ENCODE measurements at places on chromosomes 12 and 14.

GRCh38 chr12:1127021-1127420 is 136.0 kb downstream of the ERC1 start:
- no peak for DNase-seq

DNA sequence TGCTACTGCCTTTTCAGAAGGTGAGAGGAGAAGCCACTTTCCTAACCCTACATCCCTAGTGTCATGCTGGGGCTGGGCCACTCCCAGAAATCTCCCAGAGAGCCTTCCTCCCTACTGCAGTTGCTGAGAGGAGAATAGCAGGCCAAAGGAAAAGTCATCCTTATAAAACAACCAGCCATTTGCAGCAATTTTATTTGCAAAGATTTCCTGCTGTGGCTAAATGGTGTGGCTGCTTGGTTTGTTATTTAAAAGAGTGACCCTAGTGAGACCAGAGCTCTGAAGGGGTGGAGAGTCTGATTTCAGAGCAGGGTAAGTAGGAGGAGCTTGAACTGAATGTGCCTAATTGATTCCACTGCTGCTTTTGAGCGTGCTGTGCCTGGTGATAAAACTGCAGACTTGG is 232.0 kb downstream of the GRIN2B start:
- no peak for DNase-seq

GRCh38 chr12:13141686-13142085 is 38.2 kb upstream of the GSG1 start:
- no peak for DNase-seq

DNA sequence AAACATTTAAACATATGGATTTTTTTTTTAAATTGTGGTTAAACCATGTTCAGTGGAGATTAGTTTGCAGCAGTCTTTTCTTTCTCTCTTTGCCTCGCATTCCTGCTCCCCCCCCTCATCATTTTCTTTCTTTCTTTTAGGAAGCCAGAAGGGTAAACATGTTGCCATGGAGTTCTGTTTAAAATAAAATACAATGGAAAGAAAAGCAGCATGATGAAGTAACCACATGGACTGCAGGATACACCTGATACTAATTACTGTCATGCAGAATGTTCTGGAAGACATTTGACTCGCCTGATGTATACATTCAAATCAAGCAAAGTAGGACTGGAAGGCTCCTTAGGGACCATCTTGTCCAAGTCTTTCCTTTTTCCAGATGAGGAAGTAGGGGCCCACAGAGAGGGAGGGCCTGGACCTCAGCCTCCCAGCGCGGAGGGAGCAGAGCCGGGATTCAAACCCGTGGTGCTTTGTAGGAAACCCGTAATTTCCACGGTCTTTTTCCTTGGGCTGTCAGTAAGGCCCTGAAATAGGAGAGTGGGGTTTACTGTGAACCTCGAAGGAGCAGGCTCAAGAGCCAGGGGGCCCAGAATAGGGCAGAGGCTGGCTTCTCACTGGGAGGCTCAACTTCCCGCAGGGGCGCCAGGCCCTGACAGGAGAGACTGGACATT is 2.4 kb upstream of the MEG3 start:
- no peak for DNase-seq

DNA sequence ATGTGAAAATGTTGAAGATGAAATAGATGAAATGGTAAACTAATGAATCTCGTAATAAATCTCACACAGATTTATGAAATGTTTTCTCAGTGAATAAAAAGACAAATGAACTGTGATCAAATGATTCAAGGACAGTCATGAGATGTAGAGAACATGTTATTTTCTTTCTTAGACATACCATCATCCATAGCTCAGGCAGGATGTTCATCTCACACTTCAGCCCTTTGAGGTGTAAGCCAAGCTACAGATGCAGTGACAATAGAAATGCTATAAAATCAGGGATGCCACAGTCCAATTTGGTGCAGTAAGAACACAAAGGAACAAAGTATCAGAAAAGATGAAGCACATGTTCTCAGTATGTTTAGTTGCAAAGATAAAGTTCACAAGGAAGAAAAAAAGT is 242.7 kb upstream of the KRR1 start:
- no peak for DNase-seq

DNA sequence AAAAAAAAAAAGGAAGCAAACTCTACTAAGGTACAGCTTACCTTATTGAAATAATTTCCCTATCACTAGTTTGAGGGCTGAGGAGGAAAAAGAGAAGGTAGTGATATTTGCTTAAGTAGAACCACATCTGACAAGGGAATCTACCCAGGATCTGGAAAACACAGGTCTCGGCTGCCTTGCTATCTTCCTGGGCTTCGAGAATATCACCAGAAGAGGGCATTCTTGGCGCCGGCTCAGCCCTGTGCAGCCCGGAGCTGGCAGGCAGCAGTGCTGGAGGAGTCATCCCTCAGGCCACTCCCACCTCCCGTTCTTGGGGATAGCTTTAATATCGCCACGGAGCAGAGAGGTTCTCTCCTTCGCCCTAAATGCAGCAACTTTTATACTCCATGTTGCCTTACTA is 1181.2 kb downstream of the VRK1 start:
- DNase-seq: no peak

DNA sequence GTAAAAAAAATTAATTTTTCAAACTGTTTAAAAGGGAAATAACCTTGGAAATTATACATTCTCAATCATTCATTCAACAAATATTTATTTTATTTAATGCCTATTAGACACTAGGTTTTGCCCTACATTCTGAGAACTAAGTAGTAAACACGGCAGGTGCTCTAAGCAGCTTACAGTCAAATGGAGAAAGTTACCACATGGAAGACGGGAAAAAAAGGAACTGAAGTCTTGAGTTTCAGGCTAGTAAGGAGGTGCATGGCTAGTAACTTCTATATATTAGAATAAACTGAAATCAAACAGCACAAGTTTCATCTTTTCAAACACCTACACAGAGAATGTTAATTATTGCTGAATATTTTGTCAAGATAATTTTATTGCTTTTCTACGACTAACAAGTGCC is 52.9 kb downstream of the C12orf42 start:
- no peak for DNase-seq

DNA sequence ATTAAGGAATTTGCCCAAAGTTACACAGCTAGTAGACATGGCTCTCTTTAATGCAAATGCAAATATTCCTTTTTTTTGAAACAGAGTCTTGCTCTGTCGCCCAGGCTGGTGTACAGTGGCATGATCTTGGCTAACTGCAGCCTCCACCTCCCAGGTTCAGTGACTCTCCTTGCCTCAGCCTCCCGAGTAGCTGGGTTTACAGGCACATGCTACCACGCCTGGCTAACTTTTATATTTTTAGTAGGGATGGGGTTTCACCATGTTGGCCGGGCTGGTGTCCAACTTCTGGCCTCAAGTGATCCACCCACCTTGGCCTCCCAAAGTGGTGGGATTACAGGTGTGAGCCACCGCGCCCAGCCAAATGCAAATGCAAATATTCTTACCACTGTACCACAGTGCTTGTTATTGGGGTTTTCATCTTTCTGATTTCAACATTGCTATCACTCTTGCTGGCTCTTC is 24.5 kb upstream of the HIGD1C start:
- no peak for DNase-seq

- DNase-seq: no peak
These were observed 227.7 kb upstream of the CRY1 start for GRCh38 chr12:107320929-107321631.

DNA sequence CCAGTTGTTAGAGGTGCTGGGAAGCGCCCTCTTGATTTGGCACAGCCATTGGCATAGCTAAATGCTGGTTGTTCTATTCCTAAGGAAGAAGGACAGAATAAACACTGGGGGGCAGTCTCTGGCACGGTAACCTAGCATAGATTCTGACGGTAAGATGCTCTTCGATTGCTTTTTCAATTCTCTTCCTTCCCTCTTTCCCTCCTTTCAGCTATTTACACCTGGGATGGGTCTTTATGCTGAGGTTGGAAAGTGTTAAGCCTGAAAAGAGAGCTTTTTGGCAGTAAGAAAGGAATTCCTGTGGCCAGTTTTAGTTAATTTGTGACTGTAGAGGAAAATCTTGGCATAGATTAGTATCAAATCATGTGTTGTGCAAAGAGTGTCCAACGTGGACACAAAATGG is 162.8 kb downstream of the SNAPC1 start:
- no peak for DNase-seq

- DNase-seq: no peak
These were observed 209.2 kb upstream of the C14orf180 start for GRCh38 chr14:104370256-104370870.

GRCh38 chr12:124036171-124036598 is 63.2 kb downstream of the ZNF664 start:
- no peak for DNase-seq

GRCh38 chr12:41605545-41606305 is 417.6 kb downstream of the PDZRN4 start:
- no peak for DNase-seq

DNA sequence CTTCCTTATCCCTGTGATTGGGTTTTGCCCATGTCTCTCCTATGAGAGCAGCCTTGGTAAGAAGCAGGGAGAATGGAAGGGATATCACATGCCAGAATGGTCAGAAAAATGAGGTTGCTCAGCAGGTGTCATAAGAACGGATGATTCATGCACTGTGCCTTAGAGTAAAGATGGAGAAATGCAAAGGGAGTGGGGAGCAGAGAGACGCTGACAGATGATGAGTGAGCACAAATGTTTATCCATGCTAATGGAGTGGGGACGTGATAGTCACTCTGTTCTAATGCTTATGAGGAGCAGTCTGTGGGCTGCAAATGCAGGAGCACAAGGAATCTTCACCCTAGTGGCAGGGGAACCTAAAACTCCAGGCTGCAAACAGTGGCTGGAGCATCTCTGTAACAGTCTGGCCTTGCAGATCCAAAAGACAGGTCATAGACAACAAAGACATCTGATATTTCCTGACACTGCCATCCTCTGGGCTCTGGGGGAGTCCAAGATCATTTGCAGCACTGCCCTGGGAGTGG is 243.2 kb downstream of the CACNA1C start:
- DNase-seq: no peak

- DNase-seq: no peak
These were observed 779.0 kb upstream of the FLRT2 start for GRCh38 chr14:84750763-84751554.

DNA sequence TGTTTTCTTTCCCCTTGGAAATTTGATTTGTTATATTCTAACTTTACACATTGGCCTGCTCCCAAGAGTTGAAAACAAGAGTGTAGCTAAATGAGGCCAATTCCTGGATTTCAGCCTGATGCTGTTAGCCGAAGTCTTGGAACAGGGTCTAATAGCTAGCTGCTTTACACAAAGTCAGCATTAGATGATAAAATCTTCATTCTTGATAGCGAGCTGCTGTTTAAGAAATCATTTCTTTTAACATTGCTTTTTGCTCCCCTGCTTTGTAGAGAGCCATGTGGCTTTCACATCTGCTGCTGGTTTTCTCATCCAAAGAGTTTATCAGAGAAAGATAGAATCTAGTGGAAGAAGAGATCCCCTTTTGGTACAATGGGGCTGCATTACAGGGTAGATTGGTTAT is 22.3 kb downstream of the FBXW8 start:
- no peak for DNase-seq

DNA sequence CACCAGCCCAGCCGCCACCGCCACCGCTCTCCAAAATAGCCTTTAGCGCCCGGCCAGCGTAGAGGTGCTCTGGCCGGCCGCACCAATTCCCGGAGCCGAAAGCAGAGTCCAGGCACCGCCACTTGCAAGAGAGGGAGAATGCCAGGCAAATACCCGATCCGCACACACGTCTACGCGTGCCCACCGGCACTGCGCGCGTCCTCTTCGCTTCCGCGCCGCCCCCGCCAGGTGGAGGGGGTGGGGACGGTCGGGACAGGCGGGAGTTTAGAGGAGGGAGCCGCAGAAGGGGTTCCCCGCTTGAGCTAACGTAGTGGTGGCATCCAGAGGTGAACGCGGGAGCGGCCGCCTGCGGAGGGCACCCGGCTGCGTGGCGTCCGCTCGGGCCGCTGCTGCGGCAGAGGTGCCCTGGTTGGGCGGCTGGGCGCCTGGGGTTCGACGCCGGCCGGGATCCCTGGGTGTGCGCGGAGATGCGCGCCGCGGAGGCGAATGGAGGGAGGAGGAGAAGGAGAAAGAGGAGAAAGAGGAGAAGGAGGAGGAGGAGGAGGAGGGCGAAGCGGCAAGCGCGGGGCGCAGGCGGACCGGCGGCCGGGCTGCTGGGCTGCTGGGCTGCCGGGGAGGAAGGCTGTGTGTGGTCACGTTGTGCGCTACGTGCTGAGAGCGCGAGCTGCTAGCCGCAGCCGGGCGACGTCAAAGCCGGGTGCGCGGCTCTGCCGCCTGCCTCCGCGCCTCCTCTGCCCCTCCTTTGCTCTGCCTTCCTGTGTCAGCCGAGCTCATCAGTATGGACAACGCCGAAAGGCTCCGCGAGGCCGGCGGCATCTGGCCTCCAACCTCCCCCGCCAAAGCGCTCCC is at the start of gene MDGA2:
TSS of gene MDGA2 (minus strand) at position 140 of the 849 bp plus-strand sequence.
- no peak for DNase-seq

DNA sequence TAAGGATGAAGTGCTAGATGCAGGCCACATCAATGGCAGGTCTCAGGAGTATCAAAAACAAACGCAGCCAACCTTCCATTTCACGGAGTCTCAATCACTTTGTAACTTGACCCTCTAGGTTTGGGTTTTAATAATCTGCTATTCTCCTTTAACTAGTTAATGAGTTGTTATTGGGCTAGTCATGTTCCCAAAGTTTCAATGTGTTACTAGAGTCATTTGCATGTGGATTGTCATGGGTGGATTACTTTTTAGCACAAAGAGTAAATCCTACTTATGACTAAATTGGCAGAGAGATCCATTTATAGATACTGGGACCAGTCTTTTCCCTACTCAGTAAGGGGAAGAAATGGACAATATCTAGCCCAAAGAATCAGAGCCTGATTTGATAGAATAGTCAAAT is 151.0 kb downstream of the BCAT1 start:
- no peak for DNase-seq

DNA sequence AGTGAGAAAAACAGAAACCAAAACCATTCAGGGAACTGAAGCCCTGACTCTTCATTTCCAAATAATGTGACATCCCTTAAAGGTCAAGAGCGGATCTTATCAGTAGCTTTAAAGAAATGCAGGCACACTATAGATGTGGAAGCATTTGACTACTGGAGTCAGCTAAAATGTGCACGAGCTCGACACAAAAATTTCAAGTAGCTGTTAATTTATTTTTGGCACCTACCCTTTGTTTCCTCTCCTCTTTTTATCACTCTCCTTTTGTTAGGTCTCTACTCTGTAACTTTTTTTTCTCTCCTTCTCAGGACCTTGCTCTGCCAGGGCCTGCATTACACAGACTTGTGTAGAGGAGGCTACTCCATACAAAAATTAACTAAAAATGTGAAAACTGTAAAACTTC is 58.3 kb downstream of the FGD6 start:
- DNase-seq: no peak

Data from GM18507 (cell line).